NCI-H1048 (cell line): ENCODE measurements at places on chromosomes 5 and 9.

- DNase-seq: no peak
These were observed 9.2 kb downstream of the ZBTB5 start for GRCh38 chr9:37455884-37456647.

- DNase-seq: no peak
These were observed 18.6 kb upstream of the MED10 start for GRCh38 chr5:6396836-6397535.

GRCh38 chr5:150609843-150610584 is 30.4 kb upstream of the SYNPO start:
- no peak for DNase-seq

DNA sequence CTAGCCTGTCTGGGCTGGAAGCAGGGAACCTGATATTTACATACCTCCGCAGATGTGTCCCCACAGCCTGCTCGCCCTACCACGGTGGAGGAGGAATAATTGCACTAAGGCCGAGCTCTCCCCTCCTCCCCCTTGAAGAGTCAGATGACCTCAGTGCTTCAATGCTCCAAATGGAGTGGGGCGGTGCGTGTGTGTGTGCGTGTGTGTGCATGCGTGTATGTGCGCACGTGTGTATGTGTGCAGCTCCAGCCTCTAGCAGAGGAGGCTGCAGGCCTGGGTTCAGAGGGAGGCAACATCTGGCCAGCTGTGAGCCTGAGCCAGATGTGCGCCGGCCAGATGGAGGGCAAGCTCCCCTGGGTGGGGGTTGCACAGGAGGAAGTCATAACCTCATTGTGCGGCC is 90.5 kb downstream of the NRG2 start:
- DNase-seq: no peak
